ENCODE measurements at places on chromosomes 2 and 18.

DNA sequence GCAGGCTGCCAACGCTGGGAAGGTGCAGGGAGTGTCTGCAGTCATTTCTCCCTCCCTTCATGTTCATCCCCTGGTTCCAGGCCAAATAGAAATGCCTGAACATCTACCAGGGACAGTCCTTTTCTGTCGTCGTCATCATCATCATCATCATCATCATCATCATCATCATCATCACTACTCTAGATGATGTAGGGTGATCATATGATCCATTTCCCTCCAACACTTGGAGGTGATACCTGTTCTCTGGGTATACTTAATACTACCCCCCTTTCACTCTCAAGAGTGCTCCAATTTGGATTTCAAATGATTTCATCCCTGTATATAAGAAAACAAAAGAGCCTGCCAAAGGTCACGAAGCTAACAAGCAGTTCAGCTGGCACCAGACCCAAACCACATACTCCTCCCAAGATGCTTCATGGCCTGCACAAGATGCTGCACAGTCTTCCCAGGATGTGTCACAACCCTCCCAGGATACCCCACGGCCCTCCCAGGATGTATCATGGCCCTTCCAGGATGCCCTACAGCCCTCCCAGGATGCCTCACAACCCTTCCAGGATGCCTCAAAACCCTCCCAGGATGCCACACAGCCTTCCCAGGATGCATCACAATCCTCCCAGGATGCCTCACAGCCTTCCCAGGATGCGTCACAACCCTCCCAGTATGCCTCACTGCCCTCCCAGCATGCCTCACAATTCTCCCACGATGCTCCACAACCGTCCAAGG lies 257.9 kb downstream of the DYSF start:
- DNase-seq: no peak

DNA sequence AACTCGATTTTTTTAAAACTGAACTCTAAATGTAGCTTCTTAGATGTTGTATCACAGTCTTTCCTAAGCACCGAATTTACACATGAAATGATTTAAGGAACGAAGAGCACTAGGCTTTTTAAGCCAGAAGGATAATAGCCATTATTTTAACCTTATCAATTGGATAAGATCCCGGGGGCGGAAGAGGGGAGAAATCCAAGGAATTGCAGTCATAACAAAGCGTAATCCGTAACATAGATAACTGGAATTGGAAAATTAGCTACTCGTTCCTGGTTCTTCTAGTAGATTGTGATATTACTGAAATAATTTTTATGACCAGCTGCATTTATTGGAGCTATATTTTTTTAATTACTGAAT lies 988 bp upstream of the KANSL1L start:
- DNase-seq: no peak

DNA sequence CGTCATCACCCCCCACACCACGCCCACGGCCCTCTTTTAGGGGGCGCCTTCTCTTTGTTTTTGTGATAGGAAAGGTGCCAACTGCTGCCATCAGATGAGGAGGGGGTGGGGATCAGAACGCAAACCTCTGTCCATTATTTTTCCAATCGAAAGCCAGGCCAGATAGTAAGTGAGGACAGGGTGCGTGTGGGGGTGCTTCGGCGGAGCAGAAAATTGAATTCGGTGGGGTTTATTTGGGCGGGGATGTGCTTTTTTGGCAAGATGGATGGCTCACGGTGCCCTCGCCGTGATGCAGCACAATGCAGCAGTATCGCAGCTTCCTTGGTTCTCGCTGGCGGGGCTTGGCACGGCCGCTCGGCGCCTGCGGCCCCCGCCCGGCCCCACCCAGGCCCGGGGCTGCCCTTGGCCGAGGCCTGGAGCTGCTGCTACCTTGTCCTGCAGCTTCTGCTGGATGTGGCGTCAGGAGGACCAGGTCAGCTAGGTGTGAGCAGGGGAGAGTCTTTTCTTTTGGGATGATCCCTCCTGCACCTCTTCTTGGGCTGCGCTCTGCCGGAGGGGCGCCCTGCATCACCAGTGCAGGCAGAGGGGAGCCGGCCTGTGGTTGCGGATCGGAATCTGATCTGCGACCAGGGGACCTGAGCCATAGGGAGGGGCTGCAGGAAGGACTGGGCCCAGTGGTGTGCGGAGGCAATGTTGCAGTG lies 1.3 kb downstream of the SPTBN1 start:
- DNase-seq: no peak

DNA sequence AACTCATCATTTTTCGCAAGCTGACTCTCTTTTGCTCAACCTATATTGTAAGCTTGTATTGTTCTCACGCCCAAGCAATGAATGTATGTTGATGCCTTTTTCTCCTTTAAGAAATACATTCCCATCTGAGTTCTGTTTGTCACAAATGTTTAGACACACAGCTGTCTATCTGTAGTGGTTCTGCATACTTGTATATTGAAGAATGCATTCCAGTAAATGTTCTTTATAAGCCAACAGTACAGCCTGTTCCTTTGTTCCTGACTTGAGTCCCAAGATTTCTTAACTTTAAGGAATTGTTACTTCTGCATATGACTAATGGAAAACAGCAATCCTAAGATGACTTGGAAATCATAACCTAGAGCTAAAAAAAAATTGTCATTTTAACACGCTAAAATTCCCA lies 849.1 kb upstream of the POU3F3 start:
- DNase-seq: no peak

DNA sequence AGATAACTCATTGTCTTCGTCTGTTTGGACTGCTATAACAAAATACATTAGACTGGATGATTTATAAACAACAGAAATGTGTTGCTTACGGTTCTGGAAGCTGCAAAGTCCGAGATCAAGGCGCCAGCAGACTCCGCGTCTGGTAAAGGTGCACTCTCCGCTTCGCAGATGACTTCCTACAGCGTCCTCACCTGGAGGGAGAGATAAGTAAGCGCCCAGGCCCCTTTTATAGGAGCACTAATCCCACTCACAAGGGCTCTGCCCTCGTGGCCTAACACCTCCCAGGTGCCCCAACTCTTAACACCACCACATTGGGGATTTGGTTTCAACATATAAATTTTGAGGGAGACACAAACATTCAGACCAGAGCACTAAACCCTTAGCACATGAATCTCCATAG lies 51.3 kb downstream of the SERTAD2 start:
- no peak for DNase-seq

DNA sequence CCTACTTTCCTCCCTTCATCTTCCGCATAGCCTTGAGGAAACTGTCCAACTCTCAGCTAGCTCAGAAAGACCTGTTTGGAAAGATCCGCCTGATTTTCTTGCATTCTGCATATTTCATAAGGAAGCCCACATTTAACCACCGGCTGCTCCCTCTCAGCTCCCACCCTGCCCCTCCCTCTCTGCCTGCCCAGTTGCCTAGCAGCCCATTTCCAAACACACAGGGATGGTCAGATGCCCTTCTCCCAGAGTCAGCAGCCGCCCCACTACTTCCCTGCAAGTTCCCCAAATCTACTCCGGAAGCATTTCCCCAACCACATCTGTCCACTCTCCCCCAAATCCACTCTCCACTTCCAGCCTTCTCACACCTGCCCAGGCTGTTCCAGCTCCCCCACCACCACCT lies 96.0 kb downstream of the TNS1 start:
- DNase-seq: no peak

DNA sequence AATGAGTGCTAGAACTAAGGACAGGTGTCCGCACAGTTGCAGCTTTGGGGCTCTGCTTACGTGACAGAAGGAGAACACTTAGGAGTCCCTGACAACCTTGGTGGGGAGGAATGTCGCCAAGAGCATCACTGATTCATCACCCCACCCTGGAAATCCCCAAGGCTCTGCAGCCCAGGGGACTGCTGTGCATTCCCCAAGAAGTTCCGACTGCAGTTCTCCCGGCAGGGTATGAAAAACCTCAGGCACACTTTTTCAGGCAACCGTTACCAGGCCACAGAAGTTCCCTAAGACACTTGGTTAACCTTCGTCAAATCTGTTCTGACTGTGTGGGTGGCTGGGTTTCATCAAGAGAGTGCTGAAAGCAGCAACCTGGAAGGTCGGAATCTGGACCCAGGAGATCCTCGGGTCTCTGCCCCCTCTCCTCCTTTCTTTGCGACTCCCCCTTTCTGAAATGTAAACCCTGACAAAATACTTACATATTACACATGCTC lies 192.1 kb upstream of the CXCR4 start:
- DNase-seq: peak; percentile 36

DNA sequence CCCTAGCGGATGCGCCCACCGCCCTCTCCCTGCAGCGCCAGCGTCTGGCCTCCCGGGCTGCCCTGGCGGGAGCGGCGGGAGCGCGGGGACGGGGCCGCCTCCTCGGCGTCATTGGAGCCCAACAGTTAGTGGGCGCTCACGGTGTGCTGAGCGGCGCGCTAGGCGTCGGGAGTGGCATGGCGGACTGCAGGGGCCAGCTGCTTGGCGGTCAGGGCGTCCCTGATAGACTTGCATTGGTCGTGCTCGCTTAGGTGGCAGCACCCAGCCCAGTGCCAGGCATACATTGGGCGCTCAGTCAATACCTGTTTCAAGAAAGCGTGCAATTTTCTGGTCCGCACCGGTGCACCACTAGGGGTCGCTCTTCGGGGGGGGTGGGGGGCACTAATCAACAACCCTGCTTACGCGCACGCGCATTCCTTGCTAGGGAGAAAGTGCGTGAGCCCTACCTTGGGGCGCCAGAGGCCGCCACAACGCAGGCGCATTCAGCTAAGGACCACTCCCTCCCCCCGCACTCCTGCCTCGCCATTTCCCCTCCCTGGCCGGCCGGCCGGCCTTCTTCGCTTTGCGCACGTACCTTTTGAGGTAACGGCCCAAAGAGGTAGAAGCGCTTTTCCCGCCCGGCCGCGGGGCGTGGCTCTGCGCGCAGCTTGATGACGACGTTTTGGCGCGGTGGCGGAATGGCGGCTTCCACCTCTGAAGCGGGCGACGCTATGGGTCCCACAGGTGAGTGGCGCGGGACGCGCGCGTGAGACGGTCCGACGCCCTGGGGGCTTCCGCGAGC lies 411 bp upstream of the MZT2A start:
- DNase-seq: peak; percentile 94

GRCh38 chr2:45406621-45407020 lies 204.4 kb downstream of the SRBD1 start:
- no peak for DNase-seq

DNA sequence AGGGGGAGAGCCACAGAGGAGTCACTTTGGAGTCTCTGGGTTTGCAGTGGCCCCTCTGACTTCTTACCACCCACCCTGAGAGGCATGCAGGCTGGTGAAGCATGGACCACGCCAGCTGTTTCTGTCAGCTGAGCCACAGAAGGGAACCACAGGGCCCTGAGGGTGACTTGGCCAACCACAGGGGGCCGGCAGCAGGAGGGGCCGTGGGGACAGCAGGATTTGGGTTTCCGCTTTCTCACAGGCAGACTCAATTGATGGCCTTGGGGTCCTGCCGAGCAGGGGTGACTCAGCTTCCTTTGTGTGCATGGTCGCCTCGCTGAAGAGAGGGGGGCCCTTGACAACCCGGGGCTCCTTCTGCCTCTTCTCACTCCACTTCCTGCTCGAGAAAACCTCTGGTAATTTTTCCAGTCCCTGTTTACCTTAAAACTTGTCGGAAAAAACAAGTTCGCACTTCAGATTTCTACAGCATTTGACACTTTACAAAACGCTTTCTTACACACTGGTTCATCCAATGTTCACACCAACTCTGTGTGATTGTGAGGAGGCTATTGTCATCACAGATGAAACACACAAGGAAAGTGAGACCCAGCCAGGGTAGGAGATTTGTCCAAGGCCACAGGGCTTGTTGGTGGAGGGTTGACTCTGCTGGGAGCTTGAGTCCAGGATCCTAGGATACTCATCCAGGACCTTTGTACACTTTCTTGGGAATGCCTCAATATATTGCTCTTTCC lies 311.2 kb downstream of the LPIN1 start:
- DNase-seq: peak; percentile 5

DNA sequence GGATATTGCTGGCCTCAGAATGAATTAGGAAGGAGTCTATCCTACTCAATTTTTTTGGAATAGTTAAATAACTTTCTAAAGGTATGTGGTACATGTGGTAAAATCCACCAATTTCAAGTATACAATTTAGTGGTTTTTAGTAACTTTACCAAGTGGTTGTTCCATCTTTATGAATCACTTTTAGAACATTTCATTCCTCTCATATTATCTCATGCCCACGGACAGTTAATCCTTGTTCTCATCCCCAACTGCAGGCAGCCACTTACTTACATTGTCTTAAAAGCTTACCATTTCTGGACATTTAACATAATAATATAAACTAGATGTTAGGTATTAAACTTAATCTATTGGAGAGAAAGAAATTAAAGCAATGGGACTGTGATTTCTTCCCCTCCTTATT lies 146.3 kb upstream of the ZC3H15 start:
- no peak for DNase-seq

DNA sequence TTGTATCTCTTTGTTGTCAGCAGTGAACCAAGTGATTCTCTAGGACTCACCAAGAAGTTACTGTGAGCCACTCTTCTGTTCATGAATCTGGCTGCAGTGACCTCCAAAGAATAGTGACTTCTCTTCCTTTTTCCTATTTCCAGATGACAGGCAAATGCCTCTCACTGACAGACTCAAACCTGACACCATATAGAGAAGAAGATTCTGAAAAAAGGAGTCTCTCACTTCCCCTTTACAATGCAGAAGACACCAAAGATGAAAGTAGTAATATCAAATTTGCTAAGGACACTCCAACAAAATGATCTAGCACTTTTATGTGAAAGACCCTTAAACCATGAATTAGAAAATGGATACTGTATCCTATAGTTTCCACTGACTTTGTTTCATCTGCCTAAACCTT lies 44.4 kb upstream of the SETBP1 start:
- DNase-seq: no peak

GRCh38 chr18:36309436-36310391 lies 12.2 kb downstream of the FHOD3 start:
- DNase-seq: no peak

- DNase-seq: no peak
Measured at GRCh38 chr18:28284132-28284531, 107.2 kb upstream of the CDH2 start.

DNA sequence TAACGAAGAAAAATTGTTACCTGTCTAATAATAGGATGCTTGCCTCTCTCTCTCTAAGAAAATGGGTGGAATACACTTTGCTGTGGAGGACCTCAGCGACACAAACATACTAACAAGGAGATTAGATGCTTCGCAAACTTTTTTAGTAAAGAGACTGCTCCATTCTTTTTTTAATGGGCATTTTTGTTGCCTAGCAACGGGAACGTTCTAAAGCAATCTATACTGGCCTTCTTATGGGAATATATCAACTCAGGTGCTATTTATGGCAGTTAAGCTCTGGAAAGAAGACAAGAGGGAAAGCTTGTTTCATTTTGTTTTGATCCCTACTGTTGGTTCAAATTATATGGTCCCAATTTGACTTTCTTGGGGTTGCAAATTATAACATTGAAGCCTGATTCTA lies 86.8 kb upstream of the CBLN2 start:
- no peak for DNase-seq

- DNase-seq: no peak
Measured at GRCh38 chr18:8765783-8766463, 60.6 kb downstream of the MTCL1 start.

- DNase-seq: no peak
Measured at GRCh38 chr2:75538521-75539490, 21.9 kb downstream of the EVA1A start.

- DNase-seq: no peak
Measured at GRCh38 chr2:234577191-234577590, 80.3 kb upstream of the ARL4C start.

Data from stimulated activated CD4-positive, alpha-beta T cell treated with anti-CD3 and anti-CD28 coated beads, TNF-alpha, amount 100 ng/mL, for 24 hours (primary cell).